T-cell (primary cell): ENCODE measurements at places on chromosomes 4 and X. TPM values are rescaled to one million over a fixed set of nuclear protein-coding genes. Genes with fewer than 3 reads are reported as not detected.

DNA sequence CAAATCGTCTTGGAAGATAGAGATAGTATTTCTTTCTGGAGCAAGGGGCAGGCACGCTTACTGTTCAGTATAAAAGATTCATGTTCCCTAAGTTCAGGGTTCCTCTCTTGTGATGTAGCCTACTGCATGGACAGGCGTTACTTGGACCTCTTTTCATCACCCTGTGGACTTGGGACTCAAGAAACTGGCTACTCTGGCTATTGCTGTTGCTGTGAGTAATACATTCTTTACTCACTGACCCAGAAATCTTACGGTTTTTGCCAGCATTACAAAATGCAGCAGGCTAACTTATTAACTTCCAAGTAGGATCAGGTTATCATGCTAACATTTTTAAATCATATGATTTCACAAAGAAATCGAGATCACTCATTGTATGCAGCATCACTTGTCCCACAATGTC is 12.8 kb upstream of the GUCY1B1 start:
- no peak overlapping the region for H3K4me3 ChIP-seq
- no peaks in the 10 kb centered on the region for H3K36me3 ChIP-seq
- H3K27ac ChIP-seq = no peak overlapping the region
- H3K27me3 ChIP-seq = no peaks in the 10 kb centered on the region
- no peak for DNase-seq
- H3K4me1 ChIP-seq = no peaks in the 10 kb centered on the region

DNA sequence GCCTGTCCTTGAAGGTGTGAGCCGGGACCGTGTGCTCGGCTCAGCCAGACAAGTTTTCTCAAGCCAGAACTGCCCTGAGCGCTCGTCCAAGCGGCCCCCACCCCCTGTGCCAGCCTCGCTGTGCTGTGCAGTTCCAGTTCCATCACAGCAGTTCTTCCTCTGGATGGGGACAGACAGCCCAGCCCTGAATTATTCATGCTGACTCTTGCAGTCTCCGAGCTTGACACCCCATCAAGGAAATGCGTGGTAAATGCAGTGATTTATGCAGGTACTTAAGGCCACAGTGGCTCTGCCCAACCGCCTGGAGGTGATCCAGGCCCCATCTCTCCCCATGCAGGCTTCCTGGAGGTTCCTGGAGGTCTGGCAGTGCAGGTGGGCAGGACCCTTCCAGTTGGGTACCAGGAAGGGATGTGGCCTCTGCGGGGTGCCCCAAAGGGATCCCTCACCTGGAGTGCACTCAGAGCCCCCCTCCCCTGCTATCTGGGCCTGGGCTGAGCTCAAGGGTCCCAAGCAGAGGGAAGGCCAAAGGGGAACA is 44.8 kb upstream of the HMX1 start:
- peaks cover 32% of the 10 kb centered on the region for H3K27me3 ChIP-seq
- H3K4me1 ChIP-seq = no peaks in the 10 kb centered on the region

- no peaks in the 10 kb centered on the region for H3K36me3 ChIP-seq
- H3K27me3 ChIP-seq = no peaks in the 10 kb centered on the region
- no peak for DNase-seq
- no peaks in the 10 kb centered on the region for H3K4me1 ChIP-seq
- no peak overlapping the region for H3K27ac ChIP-seq
- no peak overlapping the region for H3K4me3 ChIP-seq
These were observed 103.5 kb downstream of the MID1 start for GRCh38 chrX:10516781-10517322.

- DNase-seq = no peak
- H3K4me1 ChIP-seq = no peaks in the 10 kb centered on the region
- no peaks in the 10 kb centered on the region for H3K36me3 ChIP-seq
- H3K27me3 ChIP-seq = no peaks in the 10 kb centered on the region
- no peak overlapping the region for H3K4me3 ChIP-seq
These were observed 50.8 kb downstream of the MAOA start for GRCh38 chrX:43706786-43707370.

- H3K27me3 ChIP-seq = no peaks in the 10 kb centered on the region
- no peaks in the 10 kb centered on the region for H3K36me3 ChIP-seq
- H3K27ac ChIP-seq = no peak overlapping the region
- no peak for DNase-seq
- no peaks in the 10 kb centered on the region for H3K4me1 ChIP-seq
- H3K4me3 ChIP-seq = no peak overlapping the region
These were observed 29.9 kb downstream of the PCDH10 start for GRCh38 chr4:133178956-133179355.

GRCh38 chr4:24849351-24849750 is 54.0 kb downstream of the SOD3 start:
- H3K27me3 ChIP-seq = no peaks in the 10 kb centered on the region
- H3K36me3 ChIP-seq = no peaks in the 10 kb centered on the region

TLR3 gene
- 1.4 TPM for total RNA-seq

NXF2 gene
- total RNA-seq = not detected

USP17L26 gene
- not detected for total RNA-seq
